ENCODE measurements at places on chromosomes 6 and 20.

DNA sequence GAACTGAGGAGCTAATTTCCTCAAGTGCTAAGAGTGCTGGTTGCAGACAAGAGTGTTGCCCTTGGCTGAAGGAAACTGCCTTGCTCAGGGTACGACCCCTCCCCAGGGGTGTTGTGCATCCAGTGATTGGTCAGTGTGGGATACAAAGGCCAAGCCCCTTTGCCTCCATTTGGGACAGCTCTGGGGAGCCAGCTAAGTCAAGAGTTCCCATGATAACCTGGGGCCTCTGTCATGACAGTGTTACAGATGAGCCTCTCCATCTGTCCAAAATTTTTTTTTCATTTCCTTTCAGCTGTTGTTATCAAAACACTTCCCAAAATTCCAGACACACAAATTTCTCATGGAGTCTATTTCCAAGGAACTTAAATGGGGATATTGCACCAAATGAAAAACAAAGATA is 93.3 kb downstream of the HS3ST5 start:
- no peak for DNase-seq

- DNase-seq: peak; percentile 90
These were observed 102.7 kb downstream of the FIG4 start for GRCh38 chr6:109793792-109794191.

DNA sequence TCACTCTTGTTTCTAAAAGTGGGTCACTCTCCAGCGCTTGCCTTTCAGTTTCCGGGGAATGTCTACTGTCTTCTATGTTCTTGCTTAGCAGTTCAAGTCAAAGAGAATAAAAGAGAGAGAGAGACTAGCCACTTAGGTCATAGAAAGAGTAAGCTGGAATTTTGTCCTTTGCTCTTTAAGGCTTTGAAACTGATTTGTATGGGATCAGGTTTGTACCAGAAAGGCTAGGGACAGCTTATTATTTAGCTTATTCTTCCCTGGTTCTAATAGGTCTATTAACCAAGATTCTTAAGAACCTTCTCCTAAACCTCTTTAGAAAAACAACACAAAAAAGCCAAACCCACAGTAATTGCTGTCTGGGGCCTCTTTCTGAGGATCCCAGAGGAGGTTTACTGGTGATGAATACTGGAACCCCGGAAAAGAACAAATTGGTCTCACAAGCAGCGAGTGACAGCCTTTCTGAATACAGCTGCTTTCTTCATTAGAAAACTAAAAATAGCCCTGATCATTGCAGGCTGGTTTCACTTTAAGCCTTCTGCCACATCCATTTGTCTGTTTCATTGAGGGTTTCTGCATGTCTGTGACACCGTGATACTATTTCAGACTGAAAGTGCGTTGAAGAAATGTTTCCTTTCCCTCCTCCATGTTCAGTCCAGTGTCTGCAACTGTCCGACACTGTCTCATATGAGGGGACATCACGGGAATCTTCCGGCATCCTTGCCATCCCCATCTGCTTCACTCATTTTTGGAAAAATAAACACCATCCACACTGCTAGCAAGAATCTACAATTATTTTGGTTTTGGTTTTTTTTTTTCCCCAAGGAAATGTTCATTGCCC is 75.1 kb upstream of the ATXN1 start:
- no peak for DNase-seq

DNA sequence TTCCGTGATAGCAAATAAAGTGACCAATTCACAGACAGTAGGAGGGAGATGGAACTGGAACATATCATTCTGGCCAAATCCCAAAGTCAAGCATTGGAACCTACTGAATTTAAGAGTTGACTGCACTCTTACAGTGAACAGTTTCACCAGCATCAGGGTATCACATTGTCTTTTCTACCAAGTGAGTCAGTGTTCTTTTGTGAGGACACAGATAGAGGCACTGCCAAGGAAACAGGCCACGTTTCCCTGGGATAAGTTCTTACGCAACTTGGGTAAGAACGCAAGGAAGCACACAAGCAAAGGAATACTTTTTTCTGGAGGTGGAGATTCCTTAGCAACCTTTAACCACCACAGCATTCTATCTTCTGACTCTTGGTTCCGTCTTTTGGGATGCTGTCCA is 28.6 kb upstream of the ENPP5 start:
- DNase-seq: no peak

DNA sequence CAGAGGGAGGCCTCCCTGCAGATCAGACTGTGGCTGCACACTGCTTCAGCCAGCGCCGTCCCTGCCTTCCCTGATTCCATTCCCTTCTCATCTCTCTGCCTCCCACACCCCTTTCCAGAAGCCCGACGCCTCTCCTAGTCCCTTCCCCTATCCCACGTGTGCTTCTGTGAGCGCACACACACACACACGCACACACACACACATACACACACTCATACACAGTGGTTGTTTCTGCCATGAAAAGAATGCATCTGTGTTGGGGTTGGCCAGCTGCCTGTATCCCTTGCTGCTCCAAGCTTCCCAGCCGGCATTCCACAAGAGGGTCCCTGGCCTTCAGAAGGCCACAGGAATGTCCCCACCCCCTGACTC is 51.7 kb downstream of the MOCS1 start:
- DNase-seq: no peak

GRCh38 chr6:66496659-66497058 is 789.6 kb upstream of the EYS start:
- peak; percentile 3 for DNase-seq

DNA sequence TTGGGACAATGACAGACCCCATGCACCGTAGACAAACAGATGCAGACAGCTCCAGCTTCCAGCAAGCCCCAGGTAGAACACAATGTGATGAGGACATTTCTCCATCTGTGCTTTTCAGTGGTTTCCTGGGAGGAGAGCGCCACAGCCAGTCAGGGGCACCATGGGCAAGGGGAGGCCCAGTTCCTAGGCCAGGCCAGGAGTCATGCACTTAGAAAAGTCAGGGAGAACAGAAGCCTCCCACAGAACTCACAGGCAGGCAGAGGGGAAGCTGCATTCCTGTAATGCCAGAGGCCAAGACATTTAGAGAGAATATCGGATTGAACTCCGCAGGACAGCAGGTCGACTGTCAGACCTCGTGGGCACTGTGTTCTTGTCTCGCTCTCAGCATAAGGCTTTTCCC is 9.2 kb downstream of the SYNDIG1 start:
- DNase-seq: no peak

DNA sequence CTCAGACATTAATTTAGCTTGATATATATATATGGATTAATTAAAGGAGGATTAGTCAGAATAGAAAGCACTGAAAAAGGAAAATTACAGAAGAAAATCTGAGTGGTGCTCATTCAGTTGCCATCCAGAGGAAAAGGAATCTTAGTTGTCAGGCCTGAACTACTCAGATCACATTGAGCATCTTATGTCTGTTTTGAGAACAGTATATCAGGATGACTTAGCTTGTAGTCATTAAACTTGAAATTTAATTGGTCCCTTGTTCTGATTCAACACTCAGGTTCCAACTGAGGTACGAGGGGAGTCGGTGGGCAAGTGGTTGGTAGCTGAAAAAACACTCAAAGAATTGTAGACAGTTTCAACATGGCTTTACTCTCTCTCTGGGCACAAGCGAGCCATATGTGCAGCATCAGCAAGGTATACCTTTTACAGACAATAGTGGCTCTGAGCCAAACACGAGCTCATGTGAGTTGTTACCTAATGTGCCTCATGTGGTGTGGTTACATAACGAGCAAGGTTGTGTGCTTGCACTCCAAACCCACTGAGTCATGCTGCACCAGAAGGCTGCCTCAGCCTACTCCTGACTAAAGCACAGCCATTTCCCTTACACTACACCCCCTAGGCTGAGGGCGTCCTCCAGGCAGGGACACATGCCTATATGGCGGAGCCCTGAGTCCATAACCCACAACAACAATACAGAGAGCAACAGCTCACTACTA is 73.0 kb upstream of the HMGN3 start:
- peak; percentile 98 for DNase-seq

- no peak for DNase-seq
These were observed 204.8 kb downstream of the TPBG start for GRCh38 chr6:82568290-82568993.

GRCh38 chr20:39875492-39876110 is 813.4 kb downstream of the MAFB start:
- DNase-seq: no peak

DNA sequence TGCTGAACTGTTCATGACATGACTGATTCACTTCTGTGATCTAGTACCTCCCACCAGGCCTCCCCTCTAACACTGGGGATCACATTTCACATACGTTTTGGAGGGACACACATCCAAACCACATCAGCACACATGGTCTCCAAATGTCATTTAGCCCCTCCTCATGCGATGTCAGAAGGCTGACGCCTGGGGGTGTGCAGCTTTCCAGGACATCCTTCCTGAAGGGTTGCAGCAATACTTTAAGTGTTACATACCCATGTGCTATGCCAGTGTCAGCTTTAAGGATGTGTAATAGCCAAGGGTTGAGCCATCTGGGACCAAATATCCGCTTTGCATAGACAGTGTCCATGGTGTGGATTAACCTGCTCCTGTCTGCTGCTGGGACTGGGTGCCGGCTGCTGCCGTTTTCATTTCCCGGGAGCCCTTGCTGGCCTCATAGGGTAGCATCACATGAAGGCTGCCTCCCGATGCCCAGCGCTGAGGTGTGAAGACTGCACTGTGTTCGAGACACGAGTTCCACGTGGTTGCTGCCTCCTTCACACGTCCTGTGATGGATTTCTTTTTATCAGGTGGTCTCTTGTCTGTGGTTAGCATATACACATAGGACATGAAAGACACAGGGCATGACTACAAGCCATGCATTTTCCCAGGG is 219.0 kb downstream of the THBS2 start:
- DNase-seq: no peak
